ENCODE measurements at places on chromosomes 3 and 15.
A peak's percentile ranks its signal among the peaks of the same experiment; 100 is the strongest.

DNA sequence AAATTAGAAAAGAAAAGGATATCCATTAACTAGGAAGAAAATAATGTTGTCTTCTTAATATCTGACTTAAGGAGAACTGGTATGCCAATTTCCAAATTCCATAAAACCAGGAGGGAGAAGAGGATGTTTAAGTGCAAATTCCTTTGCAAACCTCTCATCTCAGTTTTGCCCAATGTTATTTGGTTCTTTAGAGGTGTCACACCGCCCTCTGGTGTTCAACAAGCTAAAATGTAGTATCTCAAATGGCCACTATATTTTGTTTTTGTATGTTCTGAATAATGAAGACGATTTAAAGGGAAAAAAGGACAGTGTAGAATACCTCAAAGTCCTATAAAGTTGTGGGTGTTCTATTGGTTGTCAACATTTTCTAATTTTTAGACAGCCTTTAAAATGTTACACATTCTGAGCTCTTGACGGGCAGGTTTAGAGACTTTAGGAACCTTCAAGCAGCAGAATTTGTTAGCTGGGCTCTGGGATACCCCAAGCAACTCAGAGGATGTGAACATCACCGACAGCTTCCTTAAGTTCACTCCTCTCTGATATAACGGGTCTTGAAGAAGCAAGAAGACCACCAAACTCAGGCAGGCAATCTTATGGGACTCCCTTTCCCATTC, 458.3 kb downstream of the MFSD1 start:
- DNase-seq: peak; percentile 69

DNA sequence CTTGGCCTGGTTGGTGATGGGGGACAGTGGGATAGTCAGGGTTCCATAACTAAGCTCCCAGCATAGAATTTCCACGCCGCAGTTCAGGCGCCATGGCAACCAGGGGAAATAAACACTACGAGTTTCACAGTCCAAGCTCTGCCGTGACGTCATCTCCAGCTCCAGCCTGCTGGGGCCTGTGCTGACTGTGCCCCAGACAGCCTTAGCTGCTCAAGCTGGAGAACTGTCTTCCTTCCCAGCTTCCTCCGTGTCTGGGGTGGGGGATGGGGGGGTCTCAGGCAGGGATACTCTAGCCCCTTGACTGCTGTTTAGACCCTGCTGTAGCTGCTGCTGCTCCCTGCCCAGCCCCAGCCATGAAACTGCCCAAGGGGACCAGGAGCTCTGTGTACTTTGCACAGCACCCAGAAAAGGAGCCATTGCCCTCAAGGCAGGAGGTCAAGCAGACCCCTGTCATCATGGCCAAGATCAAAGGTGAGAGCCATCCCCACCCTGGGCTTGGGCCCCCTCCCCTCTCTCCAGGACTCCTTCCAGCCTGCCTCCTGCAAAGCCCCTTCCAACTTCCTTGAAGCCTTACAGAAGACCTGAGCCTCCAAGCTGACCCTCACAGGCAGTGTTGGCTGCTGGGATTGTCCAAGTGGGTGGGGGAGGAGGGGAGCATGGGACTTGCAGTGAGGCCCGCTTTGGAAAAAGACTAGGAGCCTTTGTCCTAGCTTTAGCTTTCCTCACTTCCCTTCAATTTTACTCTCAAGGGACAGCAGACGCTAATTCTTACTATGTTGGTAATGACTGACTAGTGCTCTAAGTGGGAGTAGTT, 11.4 kb upstream of the CSPG4 start:
- peak; percentile 50 for DNase-seq

DNA sequence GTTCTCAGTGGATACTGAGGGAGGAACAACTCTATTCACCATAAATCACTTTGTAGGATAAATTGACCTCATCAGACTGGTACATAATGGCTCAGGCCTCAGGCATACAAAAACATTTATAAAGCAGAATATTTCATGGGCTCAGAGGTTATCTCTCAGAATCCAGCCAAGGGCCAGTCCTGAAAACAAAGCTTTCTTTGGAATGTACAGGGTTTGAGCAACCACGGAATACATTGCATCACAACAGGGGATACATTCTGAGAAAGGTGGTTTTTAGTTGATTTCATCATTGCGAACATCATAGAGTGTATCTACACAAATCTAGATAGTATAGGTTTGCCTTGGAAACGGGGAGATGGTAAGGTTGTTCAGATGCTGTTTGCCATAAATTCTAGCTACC, 33.4 kb upstream of the CTDSPL2 start:
- DNase-seq: no peak

- no peak for DNase-seq
Observed at GRCh38 chr15:98394546-98394945, 253.8 kb upstream of the IGF1R start.

- no peak for DNase-seq
Observed at GRCh38 chr3:110383356-110383755, 688.3 kb upstream of the NECTIN3 start.

DNA sequence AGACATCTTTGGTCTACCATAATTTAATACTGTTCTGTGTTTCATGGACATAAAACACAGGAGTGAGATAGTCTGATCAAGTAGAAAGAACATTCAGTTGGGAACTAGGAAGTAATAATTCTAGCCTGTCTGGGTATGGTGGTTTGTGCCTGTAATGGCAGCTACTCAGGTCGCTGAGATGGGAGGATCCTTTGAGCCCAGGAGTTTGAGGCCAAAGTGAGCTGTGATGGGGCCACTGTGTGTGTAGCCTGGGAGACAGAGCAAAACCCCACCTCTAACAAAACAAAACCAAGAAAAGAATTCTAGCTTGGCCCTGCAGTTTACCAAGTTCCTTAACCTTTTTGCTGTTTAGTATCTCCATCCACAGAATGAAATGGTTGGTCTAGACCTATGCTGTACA, 36.8 kb downstream of the KAT2B start:
- DNase-seq: no peak

DNA sequence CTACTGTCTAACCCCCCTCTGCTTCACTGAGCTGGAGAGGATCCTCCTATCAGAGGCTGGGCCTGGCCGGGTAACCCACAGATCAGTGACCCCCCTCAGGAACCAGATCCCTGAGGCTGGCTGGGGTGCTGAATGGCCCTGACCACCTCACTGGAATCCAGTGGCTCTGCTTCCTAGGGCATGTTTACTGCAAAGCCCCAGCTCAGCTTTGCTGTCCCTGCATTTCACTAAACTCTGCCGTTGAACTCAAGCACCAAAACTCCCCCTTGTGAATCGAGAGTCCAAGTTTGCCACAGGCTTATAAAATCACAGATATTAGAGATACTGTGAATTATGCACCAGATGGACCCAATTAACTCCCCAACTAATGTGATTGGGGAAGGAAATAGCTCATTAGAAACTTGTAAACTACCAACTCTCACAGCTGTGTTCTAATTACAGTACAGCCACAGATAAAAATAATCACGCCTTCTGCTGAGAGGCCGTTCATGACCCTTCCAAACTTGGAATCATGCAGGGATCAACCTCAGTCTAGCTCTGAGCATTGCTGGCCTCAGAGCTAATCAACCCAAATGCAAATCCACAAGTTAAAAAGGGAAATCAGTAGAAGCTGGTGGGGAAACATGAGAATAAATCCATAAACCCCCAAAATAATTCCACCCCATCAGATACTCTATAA, 47.0 kb downstream of the OCA2 start:
- no peak for DNase-seq
